ENCODE measurements at places on chromosomes 7 and 10.

- DNase-seq, result no peak
Measured at GRCh38 chr7:82481499-82482097, 38.0 kb upstream of the CACNA2D1 start.

GRCh38 chr10:52216852-52217251, 97.2 kb upstream of the DKK1 start:
- no peak for DNase-seq

- peak; percentile 68 for DNase-seq
Measured at GRCh38 chr10:132551808-132552130, 14.2 kb downstream of the INPP5A start.

- no peak for DNase-seq
Measured at GRCh38 chr10:8830876-8831275, 776.4 kb downstream of the GATA3 start.

DNA sequence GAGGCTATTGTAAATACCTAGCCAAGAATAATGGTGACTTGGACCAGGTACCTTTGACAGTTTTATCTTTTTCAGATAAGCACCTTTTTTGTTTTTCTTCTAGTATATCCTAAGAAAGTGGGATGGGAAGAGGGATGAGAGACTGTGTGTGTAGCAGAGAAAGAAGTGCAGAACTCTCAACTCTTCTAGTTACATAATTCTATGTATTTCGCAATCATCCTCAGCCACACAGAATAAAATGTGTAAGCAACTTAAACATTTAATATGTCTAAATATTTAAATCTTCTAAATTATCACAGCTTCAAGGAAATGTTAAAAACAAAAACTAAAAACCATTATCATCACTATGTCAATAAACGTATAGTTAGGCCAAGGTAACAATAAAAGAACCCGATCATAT, 42.6 kb upstream of the GSAP start:
- DNase-seq, result no peak

GRCh38 chr10:14381475-14381874, 50.8 kb upstream of the FRMD4A start:
- DNase-seq, result no peak

DNA sequence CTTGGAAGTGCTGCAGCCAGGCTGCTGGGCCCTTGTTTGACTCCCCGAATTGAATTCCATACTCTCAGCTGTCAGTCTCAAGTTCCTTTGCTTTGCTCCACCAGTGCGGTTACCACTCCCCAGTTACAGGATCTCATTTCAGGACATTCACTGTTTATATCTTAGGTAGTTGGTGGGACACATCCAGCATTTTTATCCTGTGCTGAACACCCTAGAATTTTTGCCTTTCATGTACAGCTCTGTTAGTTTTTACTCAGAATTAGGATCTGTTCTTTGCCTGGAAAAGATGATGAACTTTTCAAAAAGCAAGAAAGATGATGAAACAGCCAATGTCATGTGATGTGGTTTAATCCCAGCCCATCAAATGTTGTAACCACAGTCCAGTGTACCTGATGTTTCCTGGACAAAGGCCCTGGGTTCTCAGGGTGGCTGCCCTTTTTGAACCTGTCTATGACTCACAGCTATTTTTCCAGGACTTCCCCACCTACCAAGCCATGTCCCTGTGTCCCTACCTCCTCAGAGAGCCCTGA, 149.7 kb downstream of the NOC3L start:
- no peak for DNase-seq

- DNase-seq, result no peak
Measured at GRCh38 chr7:17512181-17512675, 213.8 kb downstream of the AHR start.

GRCh38 chr7:49014870-49015269, 90.5 kb downstream of the CDC14C start:
- DNase-seq, result no peak

DNA sequence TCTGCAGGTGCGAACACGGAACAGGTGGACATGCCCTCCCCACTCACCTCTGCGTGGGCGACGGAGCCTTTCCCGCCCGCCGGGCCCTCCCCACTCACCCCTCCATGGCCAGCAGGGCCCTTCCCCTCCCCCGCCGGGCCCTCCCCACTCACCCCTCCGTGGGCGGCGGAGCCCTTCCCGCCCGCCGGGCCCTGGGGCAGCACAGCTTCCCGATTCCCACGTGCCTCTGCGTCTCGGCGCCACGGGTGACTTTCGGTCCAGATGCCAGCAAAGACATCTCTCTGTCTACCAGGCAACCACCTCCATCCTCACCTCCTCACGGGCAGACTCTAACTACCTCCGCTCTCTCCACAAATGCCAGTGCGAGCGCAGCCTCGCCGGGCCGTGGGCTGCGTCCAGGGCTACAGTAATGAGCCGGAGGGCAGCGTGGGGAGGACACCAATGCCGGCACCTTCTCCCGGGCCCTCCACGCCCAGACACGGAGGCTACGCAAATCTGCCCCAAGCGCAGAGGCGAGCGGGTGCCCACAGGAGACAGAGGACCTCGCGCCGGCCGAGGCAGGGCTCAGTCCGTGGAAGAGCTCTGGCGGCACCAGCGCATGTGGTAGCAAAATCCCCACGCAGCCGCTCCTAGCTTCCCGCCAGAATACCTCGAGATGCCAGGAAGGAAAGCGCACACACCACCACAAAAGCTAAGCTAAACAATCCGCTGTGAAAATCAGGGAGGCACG, 21.8 kb downstream of the GPER1 start:
- DNase-seq, result peak; percentile 35

DNA sequence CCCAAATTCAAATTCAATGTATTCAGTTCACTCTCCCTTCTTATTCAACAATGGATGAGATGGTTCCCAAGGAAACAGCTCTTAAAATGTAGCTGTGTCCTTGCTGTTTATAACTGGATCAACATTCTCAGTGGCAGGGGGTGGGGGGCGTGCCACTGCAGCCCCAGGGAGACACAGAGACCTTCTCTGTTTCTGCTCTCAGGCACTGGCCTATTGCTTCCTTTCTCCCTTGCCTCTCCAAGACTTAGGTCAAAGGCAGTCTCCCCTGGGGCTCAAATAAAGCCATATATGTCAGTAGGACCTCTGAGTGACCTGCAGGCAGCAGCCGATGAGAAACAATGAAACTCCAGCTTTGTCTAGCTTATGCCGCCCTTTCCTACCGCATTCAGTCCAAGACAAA, 20.7 kb downstream of the VSTM4 start:
- DNase-seq, result no peak

DNA sequence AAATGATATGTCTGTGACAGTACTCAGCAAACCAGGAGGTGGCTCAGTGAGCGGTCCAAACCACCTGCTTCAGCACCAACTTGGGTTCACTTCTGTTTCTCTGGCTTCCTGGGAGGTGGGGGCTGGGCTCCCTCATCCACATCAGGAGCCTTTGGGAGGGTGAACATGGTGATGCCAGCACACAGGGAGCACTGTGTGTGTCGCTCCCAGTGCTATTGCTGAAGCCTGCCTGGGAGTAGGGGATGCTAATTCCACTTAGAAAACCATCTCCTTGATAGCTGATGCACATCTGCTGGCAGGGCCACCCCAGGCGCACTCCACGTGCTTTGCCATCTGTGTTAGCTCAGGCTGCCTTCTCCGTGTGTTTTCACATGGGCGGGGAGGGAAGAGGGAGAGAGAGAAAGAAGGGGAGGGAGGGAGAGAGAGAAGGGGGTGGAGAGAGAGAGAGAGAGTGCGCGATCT, 58.0 kb downstream of the RAMP3 start:
- no peak for DNase-seq

DNA sequence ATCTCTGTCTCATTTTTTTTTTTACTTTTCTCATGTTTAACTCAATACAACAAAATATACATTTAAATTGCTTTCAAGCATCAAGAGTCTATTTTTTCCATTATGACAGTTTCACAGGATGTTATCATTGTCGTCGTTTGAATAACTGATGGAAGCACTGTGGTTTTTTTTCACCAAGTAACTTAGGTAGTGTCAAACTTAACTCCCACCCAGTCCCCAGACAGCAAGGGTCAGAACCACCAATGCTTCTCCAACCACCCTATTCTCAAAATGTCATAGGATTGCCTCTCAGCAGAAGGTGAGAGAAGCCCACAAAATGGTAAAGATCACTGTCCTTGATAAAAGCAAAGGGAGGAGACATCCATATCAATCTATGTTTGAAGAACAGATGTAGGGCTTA, 339.4 kb downstream of the SFMBT2 start:
- no peak for DNase-seq

- DNase-seq, result no peak
Measured at GRCh38 chr7:8125680-8126444, 136.1 kb downstream of the ICA1 start.

DNA sequence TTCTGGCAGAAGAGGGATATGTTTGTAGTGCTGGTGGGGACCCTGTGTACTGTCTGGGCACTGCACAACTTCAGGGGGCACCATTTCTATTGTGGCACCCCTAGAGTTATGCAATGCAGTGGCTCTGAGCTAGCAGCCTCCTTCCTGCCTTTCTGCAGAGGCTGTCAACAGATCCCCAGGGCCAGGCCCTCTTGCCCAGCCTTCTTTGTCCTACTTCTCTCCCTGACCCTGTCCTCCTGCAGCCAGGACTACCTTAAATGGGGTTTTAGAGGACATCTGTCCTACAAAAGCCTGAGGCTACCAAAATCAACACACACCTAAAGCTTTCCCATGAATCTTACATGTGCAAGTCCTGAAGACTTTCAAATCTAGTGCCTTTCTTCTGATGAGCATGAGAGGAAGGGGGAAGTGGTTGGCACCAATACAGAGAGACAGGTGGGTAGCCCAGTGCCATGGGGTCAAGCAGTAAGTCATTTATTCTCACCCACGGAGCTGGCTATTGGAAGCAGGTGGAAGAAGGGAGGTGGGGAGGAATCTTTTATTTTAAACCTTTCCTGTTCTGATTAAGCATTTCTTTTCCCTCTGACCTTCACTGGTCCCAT, 2.4 kb downstream of the SPOCK2 start:
- no peak for DNase-seq

DNA sequence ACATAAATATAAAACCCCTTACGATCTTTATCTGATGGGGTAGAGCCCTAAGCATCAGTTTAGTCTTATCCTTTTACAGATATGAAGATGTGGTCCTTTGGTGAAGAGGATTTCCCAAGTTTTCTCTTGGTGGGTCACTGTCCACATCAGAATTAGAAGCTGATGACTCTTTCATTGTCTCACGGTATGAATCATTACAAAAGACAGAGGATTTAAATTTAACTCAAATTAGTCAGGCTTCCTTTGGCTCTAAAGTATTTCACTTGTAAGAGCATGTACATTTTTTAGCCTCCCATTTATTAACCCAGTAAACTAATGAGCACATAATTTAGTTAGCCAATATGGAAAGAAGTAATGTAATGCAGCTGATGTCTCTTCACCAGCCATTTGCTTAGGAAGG, 49.9 kb upstream of the TMEM26 start:
- no peak for DNase-seq

DNA sequence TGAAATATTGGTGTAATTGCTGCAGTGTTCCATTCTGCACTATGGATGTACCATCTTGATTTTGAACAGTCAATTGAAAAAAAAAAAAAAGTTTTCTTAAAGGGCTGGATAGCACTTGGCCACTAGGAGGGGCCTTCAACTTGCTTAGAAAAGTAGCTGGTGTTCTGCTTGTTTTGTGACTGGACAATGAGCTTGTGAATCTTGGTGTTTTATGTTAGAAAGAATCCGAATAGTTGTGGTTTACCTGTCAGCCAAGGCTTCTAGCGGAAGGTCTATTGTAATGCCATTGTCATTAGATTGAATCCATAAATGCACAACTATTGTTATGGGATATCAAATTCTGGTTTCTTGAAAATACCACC, 77.1 kb downstream of the BMPER start:
- no peak for DNase-seq
